ENCODE measurements at places on chromosomes 2 and 18. TPM values are rescaled to one million over a fixed set of nuclear protein-coding genes. Genes with fewer than 3 reads are reported as not detected.

- no peak for DNase-seq
Observed at GRCh38 chr18:61892683-61893308, at the start of gene RNF152. RNF152 (minus strand) TSS chr18:61893007; CDS start chr18:61816463, 76,544 bp downstream.

GRCh38 chr18:73758446-73758845 lies 389.2 kb downstream of the FBXO15 start:
- no peak for DNase-seq

GRCh38 chr2:223203971-223204929 lies 152.3 kb downstream of the KCNE4 start:
- DNase-seq: no peak

DNA sequence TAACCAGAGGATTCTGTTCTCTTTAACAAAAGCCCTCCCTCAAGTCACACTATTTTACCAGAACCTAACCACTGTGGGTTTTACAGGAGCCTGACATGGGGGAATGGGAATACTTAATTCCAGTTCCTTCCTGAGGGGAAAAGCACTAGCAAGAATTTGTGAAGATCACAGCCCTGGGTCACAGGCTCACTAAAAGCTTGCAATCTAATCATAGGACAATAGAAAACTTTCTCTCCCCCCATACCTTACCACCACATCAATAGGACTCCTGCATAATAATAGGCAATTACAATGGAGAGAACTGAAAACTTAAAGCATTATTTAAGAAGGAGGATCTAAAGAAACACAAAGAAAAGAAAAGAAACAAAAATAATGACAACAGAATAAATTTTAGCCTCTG lies 225.8 kb upstream of the ZNF804A start:
- no peak for DNase-seq

GRCh38 chr2:232129483-232129882 lies 168.0 kb downstream of the DIS3L2 start:
- no peak for DNase-seq

- no peak for DNase-seq
Observed at GRCh38 chr2:4122726-4123125, 419.4 kb downstream of the DCDC2C start.

DNA sequence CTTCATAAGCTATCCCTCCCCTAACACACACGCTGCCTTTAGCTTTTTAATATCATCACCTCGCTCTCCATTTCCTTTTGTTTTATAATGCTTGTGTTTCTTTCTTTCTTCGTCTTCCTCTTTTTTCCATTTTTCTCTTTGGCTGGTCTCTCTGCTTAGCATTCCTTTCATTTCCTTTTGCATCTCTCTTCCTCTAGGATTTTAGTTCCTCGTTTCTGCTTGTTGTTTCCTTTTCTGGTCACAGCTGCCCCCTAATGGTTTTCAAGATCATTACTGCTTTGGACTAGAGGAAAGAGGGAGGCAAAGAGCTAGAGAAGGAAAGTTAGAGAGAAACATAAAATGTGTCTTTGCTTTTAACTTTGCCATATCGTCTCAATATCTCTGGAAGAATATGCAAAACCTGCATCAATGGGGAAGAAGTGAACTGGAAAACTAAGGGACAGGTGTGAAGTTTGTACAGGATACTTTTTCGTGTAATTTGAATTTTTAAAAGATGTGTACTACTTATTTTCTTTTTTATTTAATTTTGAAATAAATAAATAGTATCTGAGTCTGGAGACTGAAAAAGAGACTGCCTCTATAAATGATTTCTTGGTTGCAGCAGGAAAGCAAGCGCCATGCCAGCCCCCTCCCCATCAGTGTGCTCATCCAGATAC lies 6.3 kb upstream of the NRP2 start:
- DNase-seq: no peak

DNA sequence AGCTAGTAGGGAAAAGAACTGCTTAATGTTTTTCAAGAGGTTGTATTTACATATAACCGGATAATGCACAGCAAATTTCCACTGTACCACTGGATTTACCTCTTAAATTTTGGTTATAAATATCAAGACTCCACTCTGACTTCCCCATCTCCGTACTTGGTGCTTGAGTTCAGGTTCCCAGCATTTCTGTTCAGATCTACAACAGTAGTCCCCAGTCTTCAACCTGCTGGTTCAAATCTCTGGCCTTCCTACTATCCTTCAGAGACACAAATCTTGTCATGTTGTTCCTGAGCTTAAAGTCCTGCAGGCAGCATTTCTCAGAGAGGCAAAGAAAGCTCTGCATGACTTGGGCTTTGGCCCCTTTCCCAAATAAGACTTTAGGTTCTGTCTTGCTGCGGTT lies 392.6 kb upstream of the ATP5MC3 start:
- DNase-seq: no peak

GRCh38 chr2:27255660-27256059 lies 7.2 kb downstream of the SLC30A3 start:
- no peak for DNase-seq

- DNase-seq: no peak
Observed at GRCh38 chr2:231134910-231135655, 10.2 kb upstream of the HTR2B start.

GRCh38 chr2:8238521-8239230 lies 443.2 kb upstream of the ID2 start:
- DNase-seq: peak; percentile 51

- no peak for DNase-seq
Observed at GRCh38 chr2:194102546-194102945, 1554.5 kb upstream of the SLC39A10 start.

DNA sequence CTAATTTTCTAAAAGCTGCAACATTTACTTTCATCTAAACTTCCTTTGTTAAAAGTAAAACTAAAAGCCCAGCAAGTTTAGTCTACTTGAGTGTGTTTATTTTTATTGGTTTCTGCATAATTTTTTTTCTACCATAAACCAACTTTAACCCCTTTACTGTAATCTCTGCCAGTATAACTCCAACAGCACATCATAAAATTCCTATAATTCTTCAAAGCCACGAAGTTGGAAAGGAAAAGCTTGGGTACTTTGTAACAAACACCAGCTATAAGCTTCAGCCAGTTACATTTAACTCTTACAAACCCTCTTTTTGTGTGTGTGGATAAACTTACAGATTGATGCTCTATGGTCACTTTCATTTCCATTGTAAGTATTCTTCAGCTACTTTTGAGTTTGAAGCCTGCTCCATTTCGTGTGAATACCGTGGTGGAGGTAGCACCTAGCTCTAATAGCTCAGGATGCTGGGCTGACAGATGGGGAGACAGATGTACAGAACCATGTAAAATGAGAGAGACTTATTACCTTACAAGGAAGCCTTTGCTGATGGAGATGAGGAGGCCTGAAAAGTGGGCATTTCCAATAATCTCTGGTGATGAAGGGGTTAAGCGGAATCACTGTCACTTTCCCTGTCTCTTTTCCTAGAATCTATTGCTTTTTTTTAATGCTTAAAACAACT lies 42.5 kb downstream of the ZEB2 start:
- no peak for DNase-seq

DNA sequence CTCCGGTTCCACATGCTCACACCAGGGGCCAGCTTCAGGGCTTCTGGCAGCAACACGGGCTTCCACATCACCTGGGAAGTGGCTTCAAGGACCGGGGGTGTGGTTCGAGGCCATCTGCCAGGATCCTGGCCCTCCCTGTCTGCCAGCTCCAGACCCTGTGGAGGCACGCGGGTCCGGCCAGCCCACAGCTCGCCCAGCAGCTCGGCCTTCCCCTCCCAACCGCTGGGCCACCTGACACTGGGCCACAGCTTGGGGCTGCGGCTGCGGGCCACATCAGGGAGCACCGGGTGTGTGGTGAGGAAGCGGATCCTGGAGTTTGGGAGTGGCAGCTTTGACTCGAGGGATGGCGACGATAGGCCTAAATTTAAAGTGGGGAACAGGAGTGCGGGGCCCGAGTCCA lies 7.0 kb downstream of the C2orf81 start:
- no peak for DNase-seq

DNA sequence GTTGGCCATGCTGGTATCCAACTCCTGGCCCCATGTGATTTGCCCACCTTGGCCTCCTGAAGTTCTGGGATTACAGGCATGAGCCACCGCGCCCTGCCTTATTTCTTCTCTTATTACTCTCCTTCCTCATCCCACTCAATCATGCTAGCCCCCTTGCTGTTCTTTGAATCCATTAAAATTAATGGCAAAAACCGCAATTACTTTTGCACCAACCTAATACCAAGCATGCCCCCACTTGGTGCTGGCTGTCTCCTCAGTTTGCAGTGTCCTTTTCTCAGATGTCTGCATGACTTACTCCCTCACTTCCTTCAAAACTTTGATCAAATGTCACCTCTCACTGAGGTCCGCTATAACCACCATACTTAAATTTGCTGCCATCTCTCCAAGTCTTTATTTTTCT lies 34.6 kb downstream of the DYTN start:
- no peak for DNase-seq

DNA sequence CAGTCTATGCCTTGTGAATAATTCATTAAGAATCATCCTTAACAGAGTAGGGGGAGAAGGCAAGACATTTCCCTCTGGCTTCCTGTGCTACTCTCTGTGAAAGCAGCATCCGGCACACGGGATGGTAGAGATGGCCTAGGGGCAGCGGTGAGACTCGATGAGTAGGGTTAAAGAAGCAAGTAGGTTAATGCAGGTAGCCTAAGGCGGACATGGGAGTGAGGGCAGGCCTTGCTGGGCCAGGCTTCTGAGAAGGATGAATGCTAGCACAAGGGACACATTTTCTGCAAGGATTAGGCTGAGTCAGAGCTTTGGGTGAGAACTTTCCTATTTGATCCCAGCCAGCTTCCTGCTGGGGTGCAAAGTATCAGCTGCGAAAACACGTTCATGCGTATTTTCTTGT lies 80.8 kb downstream of the NXPH2 start:
- no peak for DNase-seq

- no peak for DNase-seq
Observed at GRCh38 chr2:70471129-70471528, 82.5 kb downstream of the TGFA start.

Gene GALNT3
- total RNA-seq: 0.39 TPM

Gene ACSL3
- total RNA-seq: 37.8 TPM

Gene LOXL3
- total RNA-seq: 4.1 TPM

Gene KLHL30
- total RNA-seq: 16.6 TPM

Gene SLC11A1
- 8.5 TPM for total RNA-seq

Gene KIF5C
- 1.1 TPM for total RNA-seq

Gene MYO5B
- 7.2 TPM for total RNA-seq

Gene MREG
- total RNA-seq: 1.3 TPM

Gene MLPH
- total RNA-seq: 121 TPM

Gene SLC20A1
- total RNA-seq: 15.1 TPM

Gene REL
- 8.2 TPM for total RNA-seq

Gene SLC4A3
- 261 TPM for total RNA-seq

Gene MOCOS
- total RNA-seq: 1.4 TPM

Gene TCF23
- not detected for total RNA-seq

Gene HOXD3
- 0.73 TPM for total RNA-seq

Gene FOXI3
- total RNA-seq: not detected
